NCI-H1694 (cell line): ENCODE measurements at places on chromosomes 1 and 21.

DNA sequence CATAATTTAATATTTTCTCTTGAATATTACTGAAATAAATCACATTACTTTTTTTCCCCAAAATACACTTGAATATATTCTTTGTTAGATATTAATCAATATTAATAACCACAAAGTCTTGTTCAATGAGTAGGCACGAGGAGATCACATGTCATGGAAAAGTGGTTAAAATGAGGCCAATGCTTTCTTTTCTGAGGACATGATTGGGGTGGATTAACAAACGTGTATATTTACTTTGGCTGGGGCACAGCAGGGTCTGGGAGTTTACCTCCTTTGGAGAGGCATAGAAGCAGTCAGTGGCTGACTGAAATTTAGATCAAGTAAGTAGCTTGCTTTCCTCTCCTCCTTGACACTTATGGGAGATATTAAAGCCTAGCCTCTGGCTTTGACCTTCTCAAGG lies 664.3 kb upstream of the B3GALT2 start:
- DNase-seq = no peak

- DNase-seq = peak; percentile 46
Observed at GRCh38 chr1:27366113-27366410, 699 bp downstream of the MAP3K6 start.

DNA sequence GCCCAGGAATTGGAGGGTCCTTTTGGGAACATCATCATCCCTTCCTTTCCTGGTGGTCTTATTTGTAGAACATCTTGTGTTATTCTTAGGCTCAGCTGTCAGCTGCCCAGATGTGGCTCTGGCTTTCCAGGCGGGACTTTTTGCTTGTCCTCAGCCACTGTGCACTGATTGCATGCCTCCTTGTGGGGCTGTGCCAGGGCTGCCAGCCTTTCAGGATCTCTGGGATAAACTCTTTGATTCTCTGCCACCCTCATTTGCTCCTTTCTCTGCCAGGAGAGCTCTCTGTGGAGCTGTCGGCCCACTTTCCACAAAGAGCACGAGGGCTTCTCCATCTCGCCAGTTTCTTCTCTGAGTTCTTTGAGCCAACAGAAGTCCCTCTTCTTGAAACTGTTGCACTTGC lies 63.1 kb downstream of the PTPRU start:
- DNase-seq = no peak

- no peak for DNase-seq
Observed at GRCh38 chr1:109763646-109764415, at the start of gene EPS8L3. EPS8L3 (minus strand) TSS chr1:109763923; CDS start chr1:109761749, 2,174 bp downstream.

DNA sequence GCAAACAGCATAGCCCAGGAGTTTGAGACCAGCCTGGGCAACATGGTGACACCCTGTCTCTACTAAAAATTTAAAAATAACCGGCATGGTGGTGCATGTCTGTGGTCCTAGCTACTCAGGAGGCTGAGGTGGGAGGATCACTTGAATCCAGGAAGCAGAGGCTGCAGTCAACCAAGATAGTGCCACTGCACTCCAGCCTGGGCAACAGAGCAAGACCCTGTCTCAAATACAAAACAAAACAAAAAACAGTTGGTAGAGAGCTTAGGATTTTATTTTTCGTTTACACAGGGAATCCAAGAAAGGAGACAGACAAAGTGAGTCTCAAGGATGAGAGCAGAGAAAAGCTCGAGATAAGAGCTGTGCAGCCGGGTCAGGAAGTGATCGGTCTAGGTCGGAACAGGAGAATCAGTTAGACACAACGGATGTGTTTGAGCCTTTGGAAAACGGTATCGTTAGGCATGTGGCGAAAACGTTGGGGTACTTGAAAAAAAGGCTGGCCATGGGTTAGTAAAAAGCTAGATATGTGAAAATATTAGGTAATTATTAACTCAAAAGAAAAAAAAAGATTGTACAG lies 1.7 kb upstream of the MIB2 start:
- no peak for DNase-seq

- no peak for DNase-seq
Observed at GRCh38 chr1:5389101-5389885, 602.9 kb downstream of the NPHP4 start.
